ENCODE measurements at places on chromosomes 12 and 14.
A peak's percentile ranks its signal among the peaks of the same experiment; 100 is the strongest.

- peak; percentile 55 for DNase-seq
These were observed 71.3 kb downstream of the ANKRD9 start for GRCh38 chr14:102437997-102438915.

- DNase-seq: no peak
These were observed 3.2 kb downstream of the CATSPERB start for GRCh38 chr14:91728616-91729183.

GRCh38 chr12:19954163-19954562 lies 414.2 kb upstream of the PDE3A start:
- no peak for DNase-seq

GRCh38 chr12:102479099-102479885 lies 1.1 kb downstream of the IGF1 start:
- no peak for DNase-seq

GRCh38 chr14:83071888-83072501 lies 1538.3 kb upstream of the SEL1L start:
- peak; percentile 12 for DNase-seq

GRCh38 chr12:129195081-129195480 lies 341.8 kb downstream of the GLT1D1 start:
- no peak for DNase-seq

DNA sequence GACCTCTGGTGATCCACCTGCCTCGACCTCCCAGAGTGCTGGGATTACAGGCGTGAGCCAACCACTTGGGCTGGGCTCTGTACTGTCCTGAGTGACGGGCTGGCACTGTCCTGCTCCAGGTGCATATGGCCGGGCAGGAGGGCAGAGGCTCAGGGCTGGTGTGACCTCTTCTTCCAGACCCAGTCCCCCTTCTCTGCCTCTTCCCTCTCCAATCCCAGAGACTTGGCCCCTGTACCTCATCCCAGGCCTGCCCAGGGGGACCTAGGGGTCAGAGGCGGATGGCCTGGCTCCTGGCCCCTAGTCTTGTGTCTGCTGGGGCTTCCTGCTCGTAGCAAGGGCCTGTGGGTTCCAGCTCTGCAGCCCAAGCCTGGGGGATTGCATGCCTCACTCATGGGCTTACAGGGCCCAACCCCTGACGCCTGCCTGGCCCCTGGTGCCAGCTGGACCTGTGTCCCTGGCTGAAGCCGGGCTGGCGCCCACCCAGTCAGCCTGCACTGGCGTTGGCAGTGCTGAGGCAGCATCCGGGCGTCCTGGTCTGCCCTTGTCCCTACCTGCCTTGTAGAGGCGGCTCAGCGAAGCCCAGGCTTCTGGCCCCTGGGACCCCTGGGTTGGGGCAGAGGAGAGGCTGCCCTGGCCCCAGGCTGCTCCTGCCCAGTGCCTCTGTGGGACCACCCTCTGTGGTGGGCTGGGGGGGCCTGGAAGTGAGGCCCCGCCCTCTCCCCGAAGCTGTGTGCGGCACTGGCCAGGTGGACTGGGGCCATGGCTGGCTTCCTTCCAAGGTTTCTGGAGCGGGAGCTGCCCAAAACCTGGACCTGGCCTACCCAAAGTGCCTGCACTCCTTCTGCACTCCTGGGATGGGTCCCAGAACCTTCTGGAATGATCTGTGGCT lies 4.3 kb downstream of the TEDC1 start:
- DNase-seq: no peak

GRCh38 chr12:55771736-55772135 lies 28.8 kb downstream of the GDF11 start:
- no peak for DNase-seq

All from inflammatory macrophage treated with lipopolysaccharide for 1 hour (primary cell).